IPS DF 6.9 (cell line): ENCODE measurements at places on chromosomes 5 and 9.

- no peak for DNase-seq
Observed at GRCh38 chr5:131720714-131721113, 76.1 kb downstream of the FNIP1 start.

DNA sequence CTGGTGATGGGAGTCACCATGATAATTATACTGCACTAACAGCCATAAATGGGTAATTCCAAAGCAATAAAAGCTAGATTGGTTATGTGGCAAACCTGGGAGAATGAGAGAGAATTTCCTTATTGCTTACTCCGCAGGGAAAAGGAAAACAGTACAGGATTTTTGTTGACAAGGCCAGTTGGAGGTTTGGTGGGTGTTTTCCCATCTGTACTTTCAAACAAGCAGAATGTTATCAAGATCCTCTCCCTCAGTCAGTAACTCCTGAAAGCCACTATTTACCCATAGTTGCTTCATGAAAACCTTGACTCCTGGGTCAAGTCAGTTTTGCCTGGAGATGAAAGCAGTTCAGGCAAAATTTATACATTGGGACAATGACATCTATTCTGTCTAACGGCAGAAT is 26.4 kb downstream of the IL9 start:
- DNase-seq, result no peak

DNA sequence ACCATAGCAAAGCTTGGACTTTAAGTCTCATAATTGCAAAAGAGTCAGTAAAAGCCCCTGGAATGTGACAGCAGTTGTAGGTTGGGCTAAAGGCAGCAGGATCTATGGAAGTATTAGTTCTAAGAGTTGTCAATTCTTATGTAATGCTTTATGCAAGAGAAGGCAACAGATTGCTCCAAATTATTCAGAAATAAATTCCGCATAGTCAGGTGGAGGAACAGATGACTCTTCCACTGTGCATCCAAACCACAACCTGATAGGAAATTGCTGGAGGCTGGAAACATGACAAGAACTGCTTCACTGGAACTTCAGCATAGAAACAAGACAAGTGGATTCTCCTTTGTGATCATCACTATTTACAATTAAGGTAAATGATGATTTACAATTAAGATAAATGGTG is 101.0 kb downstream of the STARD4 start:
- DNase-seq, result no peak

DNA sequence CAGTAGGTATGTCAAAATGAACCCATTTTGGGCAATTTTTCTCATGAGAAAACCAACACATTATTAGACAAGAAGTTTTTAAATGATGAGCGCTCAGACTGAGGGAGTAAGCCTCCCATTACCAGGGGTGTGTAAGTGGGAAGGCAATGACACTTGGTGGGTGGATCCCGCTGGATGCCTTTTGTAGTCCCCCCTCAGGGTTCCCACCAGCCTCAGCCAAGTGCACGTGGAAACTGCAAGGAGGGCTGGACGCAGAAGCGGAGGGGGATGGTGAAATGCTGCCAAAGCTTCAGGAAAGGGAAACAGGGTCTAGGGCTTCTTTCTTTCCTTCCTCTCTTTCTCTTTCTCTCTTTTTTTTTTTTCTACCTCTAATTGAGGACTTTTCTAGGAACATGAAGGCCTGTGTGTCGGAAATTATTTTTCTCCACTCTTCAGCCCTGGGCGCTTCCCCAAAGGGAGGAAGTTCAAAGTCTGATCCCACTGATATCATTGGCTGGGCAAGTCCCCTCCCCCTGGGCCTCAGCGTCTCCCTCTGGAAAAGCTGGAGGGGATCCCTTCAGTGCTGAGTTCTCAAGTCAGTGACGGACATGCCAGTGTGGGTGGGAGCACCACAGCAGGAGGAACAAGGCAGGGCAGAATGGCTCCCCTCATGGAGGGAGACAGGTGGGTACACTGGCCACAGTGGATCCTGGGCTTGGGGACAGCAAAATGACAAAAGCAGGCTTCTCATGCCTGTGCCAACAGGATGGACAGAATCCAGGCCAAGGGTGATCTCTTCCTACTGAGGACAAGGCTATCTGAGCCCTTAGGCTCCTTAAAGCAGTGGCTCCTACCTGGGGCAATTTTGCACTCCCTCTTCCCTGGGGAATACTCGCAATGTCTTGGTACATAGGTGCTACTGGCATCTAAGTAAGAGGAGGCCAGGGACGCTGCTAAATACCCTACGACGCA is 23.9 kb upstream of the SLC25A51 start:
- DNase-seq, result no peak

DNA sequence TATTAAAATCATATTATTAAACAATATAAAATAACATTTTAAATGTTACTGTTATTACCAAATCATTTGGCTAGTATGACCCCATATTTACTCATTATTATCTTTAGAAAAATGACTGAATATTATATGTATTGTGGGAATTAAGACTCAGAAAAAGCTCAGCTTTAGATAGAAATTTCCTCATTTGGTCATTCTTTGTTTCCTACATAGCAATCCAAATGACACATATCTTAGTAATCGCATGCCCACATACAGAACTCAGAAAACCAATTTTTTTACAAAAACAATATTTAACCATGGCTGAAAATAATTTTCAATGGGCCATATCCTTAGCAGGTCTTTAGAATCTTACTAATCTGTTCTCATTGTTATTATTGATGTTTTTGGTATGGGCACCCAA is 53.8 kb upstream of the TSLP start:
- DNase-seq, result no peak

DNA sequence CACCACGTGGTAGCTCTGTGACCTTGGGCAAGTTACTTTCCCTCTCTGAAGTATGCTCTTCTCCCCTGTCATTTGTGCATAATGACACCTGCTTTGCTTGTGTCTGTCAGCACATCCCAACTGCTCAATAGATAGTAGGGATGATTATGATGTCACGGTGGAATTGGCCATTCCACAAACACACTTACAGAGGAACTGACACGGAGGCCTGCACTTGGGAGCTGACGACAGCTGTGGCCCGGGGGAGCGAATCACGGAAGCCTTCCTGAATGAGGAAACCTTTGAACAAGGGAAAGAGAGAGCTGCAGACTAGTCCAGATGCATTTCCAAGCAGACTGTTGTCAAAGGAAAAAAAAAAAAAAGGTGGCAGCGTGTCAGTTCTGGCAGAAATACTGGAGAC is 21.0 kb downstream of the TLX3 start:
- DNase-seq, result no peak

DNA sequence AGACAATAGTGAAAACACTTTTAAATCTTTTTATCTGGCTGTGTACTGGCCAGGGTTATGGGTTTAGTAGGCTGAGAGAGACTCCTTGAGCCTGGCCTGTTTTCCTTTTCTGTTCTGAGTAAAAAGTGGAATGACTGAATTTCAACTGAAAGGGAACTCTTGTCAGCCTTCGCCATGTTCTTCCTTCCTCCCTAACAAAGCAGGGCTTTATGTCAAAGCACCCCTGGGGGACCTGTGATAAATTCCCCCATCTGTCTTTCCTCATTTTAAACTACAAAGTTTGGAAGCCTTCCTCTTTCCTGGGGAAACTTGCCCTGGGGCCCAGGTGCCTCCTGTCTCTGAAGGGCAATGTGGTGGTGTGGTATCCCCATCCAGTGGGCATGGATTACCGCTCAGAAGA is 29.7 kb downstream of the LARP1 start:
- DNase-seq, result no peak

- no peak for DNase-seq
Observed at GRCh38 chr5:80825786-80826460, 134.2 kb upstream of the RASGRF2 start.

GRCh38 chr9:37989701-37990100 is 79.3 kb downstream of the SHB start:
- no peak for DNase-seq

- DNase-seq, result no peak
Observed at GRCh38 chr9:98789483-98790133, 6.7 kb downstream of the ANKS6 start.

DNA sequence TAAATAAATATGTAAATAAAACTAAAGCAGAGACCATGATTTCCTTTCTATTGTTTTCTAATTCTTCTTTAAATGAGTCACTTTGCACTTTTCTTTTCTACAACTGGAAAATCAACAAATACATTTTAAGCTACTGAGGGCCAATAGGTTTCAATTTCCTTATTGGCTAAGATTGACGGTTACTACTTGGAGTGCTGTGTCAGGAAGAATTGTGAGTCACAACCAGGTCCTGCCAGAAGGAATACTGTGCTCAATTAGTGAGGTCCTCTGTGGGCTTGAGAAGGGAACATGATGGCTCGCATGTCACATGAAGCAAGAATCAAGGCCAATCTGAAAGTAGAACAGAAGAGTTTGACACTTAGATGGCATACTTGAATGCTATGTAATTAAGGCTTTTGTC is 110.8 kb downstream of the HMHB1 start:
- no peak for DNase-seq

DNA sequence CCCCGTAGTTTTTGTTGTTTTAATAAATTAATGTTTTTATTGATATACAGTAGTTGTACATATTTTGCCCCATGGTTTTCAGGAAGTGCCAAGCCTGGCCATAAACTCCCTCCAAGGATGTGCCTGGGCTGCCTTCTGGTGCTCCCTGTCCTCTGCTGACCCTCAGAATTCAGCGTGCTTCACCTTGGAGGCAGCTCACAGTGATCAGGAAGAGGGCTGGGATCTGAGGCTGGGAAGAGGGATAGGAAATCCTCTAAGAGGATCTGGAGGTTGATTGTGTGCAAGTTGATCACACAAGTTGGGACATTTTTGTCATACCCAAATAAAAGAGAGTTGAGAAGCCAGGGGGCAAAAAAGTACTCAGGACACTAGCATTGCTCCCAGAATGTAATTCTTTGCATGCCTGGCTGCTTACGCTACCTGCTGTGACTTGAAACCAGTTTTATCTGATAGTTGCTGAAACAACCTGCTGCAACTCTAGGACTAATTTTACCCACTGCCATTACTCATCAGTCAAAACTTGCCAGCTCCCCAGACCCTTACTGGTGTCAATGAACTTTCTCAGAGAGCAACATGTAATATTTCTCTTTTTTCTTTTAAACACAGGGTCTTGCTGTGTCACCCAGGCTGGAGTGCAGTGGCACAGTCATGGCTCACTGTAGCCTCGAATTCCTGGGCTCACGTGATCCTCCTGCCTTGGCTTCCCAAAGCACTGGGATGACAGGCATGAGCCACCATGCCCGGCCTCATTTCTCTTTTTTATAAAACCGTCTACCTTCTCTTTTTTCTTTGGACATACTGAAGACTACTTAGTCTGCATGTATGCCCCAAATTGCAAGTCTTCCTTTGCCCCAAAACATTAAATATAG is 29.0 kb downstream of the PDE6A start:
- no peak for DNase-seq

GRCh38 chr5:19047277-19047676 is 940.7 kb downstream of the CDH18 start:
- DNase-seq, result peak; percentile 29

GRCh38 chr5:33611877-33612276 is 171.1 kb downstream of the TARS1 start:
- no peak for DNase-seq

DNA sequence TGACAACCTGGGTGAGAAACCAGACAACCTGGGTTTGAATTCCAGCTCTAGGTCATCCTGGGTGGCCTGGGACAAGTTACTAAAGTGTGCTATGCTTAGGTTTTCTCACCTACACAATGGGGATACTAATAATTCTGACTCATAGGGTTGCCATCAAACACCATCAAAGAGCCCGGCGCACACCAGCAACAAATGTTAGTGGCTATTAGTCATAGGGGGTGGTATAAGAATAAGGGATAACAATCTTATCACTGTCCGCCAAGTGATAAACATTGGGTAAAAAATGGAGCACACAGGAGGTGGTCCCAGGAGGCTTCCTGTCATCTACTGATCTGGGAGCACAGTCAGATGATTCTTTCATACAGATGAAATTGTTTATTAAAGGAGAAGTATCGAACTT is 61.4 kb upstream of the AFAP1L1 start:
- no peak for DNase-seq

DNA sequence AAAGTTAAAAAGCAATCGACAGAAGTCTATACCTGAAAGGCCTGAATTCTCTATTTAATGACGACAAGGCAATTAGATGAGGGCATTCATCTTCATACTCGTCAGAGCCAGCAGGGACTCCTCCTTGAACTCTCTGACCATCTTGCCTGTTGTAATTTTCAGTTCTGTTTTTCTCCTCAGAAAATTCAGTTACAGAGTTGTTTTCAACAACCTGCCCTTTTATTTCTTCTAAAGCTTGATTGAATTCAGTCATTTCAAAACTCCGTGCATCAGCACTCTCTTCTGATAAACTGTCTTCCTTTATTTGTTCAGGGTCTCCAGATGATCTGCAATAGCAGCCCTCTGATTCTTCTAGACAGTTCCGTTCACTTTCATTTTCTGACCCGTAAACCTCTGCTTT is 15.6 kb downstream of the RIOK2 start:
- no peak for DNase-seq

DNA sequence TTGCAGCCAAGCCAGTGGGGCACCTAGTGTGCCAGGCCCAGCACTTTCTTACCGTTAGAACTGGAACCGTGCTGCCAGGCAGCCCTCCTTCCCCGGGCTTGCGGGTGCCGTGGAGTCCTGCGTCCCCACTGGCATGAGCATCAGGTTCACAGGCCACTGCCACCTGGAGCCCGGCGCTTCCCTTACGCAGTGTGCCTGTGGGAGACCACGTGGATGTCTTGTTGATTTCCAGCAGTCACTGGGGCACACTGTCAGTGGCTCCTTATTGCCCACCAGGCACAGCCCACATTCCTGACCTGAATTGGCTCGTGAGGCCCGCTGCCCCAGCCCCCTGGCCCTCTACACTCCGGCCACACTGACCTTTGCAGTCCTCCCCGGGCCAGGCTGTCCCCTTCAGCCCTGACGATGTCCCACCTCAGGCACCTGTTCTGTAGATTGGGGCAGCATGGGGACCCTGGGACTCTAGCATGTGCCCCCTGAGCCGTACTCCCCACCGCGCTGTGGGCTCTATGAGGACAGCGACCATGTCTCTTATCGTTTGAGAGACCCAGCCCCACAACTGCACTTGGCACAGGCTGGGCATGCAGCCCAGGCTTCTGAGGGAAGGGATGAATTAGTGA is 10.4 kb upstream of the CEL start:
- DNase-seq, result no peak

DNA sequence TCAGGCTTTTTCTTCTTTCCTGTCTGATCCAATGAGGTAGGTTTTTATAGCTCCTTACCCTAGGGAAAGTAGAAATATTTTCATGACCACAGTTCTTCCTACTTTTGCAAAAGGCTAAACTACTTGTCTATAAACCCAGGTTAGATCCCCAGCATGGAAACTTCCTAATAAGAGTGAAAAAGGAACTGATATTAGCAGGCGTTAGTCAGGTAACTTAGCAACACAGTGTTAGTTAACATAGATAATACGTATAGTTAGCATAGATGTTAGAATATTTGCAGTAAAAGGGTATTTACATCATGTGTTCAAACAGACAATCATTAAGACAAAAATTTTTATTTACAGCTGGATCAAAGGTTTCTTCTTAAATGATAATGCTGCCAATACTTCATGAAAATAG is 162.9 kb upstream of the DAB2 start:
- no peak for DNase-seq

- DNase-seq, result no peak
Observed at GRCh38 chr5:123665822-123666371, 153.9 kb downstream of the CSNK1G3 start.

GRCh38 chr9:33787839-33788238 is 7.5 kb upstream of the PRSS3 start:
- DNase-seq, result no peak
